ENCODE measurements at places on chromosomes 12 and 14.

DNA sequence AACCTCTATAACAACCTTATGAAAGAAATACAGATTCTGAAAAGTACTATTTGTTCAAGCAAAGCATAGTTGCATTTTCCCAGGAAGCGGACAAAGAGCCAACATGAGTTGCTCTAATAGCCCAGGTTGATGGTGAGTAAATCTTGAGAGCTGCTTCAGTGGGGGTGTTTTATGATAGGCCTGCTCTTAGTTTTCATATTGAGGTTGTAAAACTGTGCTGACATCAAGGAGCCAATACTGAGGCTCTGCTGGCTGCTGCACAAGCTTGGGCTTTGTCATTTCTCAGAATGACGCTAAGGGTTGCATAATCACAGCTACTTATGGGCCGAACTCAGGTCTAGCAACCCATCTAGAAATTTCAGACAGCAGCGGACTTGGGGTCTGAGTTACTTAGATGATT lies 11.5 kb downstream of the TBC1D30 start:
- DNase-seq, result no peak

DNA sequence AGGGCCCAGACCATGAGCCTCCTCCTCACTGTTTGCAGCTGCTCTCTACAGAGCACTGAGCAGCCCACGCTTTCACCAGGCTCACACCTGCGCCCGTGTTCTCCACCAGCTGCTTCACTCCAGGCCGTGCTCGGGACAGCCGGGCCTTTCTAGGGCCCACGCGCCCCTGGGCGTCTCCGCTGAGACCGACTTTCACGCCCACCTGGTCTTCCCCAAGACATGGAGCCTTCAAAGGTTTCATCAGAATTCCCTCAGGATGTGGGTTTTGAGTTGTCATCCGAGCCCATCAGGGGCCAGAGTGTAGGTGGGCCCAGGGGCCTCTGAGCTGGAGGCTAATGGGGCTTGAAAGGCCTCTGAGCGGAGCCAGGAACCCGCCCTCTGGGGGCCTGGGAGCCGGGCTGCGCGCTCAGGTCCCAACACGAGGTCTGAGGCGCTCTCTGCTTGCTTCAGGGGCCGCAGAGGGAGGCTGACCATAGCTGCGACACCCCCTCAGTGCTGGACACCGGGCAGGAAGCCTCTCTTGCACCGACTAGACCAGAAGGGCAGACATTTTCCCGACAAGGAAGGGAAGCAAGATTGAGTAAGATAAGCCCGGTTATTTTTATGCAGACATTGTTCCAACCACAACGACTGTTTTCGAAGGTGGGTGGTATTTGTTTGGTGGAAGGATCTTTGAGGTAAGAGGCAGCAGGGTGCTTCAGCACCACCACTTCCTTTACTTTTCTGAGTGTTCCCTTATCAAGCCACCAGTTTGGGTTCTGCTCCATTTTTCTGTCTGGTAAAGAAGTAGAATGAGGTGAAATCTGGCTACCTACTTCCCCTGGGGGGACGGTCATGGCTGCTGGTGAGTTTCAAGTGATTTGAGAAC lies 125.0 kb upstream of the FUT8 start:
- peak; percentile 37 for DNase-seq

GRCh38 chr14:90717916-90718315 lies 98.3 kb downstream of the TTC7B start:
- DNase-seq, result no peak

- DNase-seq, result no peak
Measured at GRCh38 chr12:103456006-103456405, 39.8 kb downstream of the C12orf42 start.

GRCh38 chr12:119710374-119710964 lies 42.5 kb downstream of the PRKAB1 start:
- no peak for DNase-seq
